ENCODE measurements at places on chromosomes 3 and 15. TPM values are rescaled to one million over a fixed set of nuclear protein-coding genes. Genes with fewer than 3 reads are reported as not detected.

SLC28A2 gene
- total RNA-seq = not detected

TF gene
- total RNA-seq = 0.27 TPM

CLEC3B gene
- total RNA-seq = not detected

HRG gene
- total RNA-seq = not detected

CAMK2N2 gene
- total RNA-seq = 0.29 TPM

ACTRT3 gene
- 0.37 TPM for total RNA-seq

MKRN2OS gene
- total RNA-seq = not detected

KBTBD13 gene
- not detected for total RNA-seq

HIGD2B gene
- total RNA-seq = 1.4 TPM

TIGIT gene
- total RNA-seq = 4.6 TPM

TRPM7 gene
- total RNA-seq = 77.2 TPM

HESX1 gene
- total RNA-seq = 0.39 TPM

KY gene
- not detected for total RNA-seq

AMOTL2 gene
- not detected for total RNA-seq

AMIGO3 gene
- total RNA-seq = not detected

PIERCE2 gene
- 1.2 TPM for total RNA-seq

IL5RA gene
- 0.75 TPM for total RNA-seq

ETV5 gene
- total RNA-seq = 0.10 TPM

CLDN16 gene
- total RNA-seq = not detected

WNT7A gene
- total RNA-seq = not detected

RBPMS2 gene
- 0.32 TPM for total RNA-seq

ZDHHC19 gene
- total RNA-seq = 0.73 TPM

LRRC49 gene
- 0.49 TPM for total RNA-seq

PAK6 gene
- total RNA-seq = 1.2 TPM

EOMES gene
- total RNA-seq = 0.10 TPM

GOLGA6A gene
- total RNA-seq = 1.0 TPM

IGSF11 gene
- not detected for total RNA-seq

CLSTN2 gene
- total RNA-seq = not detected

FHIT gene
- 7.0 TPM for total RNA-seq

GPD1L gene
- 9.3 TPM for total RNA-seq

MNS1 gene
- total RNA-seq = not detected

PLA2G4E gene
- not detected for total RNA-seq

SAXO2 gene
- 30.2 TPM for total RNA-seq

FAM81A gene
- total RNA-seq = 3.8 TPM

GRAMD2A gene
- not detected for total RNA-seq

FRMD4B gene
- total RNA-seq = 0.20 TPM

PLS1 gene
- total RNA-seq = 0.74 TPM

TNFAIP8L3 gene
- not detected for total RNA-seq

CRYGS gene
- total RNA-seq = 10.3 TPM

GOLGA8N gene
- 9.6 TPM for total RNA-seq

ALPK3 gene
- 0.24 TPM for total RNA-seq

RYR3 gene
- total RNA-seq = not detected

SPTBN5 gene
- total RNA-seq = 1.4 TPM

NDN gene
- not detected for total RNA-seq

LRRIQ4 gene
- 0.71 TPM for total RNA-seq

SPSB4 gene
- total RNA-seq = not detected

SST gene
- not detected for total RNA-seq

PCSK6 gene
- total RNA-seq = 1.6 TPM

ANKRD63 gene
- total RNA-seq = 0.25 TPM

TMEM40 gene
- not detected for total RNA-seq

ZPLD1 gene
- total RNA-seq = not detected

CHAC1 gene
- 3.6 TPM for total RNA-seq

Measured in B cell (primary cell).